ENCODE measurements at places on chromosomes 2 and 18.

DNA sequence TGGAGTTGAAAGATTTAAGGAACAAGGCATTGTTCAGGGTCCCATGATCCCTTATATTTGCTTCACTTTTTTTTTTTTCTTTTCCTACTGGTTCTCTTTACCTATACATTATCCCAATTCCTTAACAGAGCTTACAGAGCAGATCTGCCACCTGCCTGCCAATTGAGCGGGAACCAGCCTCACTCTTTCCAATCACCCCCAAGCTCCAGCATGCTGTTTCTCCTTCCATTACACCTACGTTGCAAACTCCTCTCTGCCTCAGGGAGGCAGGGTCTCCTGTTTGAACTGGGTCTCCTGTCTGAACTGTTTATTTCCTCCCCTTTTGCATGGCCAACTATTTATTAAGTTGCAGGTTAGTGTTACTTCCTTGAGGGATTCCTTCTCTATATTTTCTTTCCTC lies 77.2 kb upstream of the SLC38A11 start:
- no peak for DNase-seq

DNA sequence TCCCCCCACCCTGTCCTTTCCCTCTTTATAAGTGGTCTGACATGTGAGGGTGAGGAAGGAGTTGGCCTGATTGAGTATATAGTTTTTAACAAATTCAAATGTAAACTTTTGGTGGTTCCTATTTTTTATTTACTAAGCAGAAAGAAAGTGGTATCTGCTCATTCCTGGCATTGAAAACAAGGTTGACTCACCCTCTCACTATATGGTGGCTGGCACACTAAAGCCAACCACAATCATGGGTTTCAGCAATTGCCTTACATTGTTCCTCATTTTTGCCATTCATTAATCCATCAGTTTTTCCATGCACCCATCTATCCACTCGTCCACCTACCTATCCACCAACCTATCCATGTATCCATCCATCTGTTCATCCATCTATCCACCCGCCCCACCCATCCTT lies 75.4 kb upstream of the IGFBP5 start:
- DNase-seq: no peak

DNA sequence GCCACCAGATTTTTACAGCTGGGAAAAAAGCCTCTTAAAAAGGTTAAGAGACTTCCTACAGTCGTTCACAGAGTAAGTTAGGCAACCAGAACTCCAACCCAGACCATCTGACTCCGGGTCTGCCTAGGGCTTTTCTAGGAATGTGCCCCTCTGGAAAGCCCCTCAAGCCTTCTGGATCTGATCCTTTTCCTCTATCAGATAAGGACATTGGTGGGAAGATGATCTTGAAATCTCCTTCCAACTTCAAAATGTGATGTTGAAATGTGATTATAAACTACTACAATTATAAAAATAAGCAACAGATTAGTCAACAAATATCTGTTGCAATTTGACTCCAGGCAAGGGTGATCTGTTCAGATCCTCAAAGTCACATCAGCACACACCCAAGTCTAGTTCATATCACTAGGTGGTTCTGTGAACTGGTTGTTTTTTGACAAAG lies 270.4 kb downstream of the ARHGAP15 start:
- no peak for DNase-seq

GRCh38 chr2:9560628-9561027 lies 5.0 kb upstream of the ADAM17 start:
- no peak for DNase-seq

DNA sequence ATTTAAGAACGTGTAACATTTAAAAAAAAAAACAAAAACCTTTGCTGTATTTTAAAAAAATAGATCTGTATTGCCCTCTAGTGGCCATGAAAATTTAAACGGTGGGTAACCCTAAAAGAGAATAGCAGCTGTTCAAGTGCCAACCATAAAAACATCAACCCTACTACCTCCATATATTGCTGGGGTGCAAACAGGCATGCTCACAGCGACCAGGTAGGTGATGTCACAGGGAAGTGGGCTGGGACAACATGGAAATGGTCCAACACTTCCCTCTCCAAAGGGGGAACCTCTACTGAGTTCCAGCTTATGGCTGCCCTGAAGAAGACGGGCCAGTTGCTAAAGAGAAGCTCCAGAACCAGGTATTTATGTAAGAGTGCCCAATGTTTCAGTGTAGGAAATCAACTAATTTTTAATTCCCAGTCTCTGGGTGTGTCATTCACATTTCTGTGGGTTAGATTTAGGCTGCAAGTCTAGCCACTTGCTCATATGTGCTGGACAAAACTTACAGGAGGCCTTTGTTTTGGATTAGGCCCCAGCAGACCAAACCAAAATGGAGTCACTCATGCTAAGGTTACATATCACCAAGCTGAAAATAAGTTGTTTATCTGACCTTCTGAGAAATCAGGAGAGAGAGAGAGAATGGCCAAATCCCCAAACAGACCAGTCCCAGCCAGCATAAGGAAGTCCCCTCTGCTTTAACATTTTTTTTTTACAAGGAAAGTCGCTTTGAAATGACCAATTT lies 54.5 kb downstream of the SKA1 start:
- DNase-seq: no peak

- DNase-seq: no peak
Measured at GRCh38 chr2:241007880-241008710, 9.7 kb downstream of the SNED1 start.

DNA sequence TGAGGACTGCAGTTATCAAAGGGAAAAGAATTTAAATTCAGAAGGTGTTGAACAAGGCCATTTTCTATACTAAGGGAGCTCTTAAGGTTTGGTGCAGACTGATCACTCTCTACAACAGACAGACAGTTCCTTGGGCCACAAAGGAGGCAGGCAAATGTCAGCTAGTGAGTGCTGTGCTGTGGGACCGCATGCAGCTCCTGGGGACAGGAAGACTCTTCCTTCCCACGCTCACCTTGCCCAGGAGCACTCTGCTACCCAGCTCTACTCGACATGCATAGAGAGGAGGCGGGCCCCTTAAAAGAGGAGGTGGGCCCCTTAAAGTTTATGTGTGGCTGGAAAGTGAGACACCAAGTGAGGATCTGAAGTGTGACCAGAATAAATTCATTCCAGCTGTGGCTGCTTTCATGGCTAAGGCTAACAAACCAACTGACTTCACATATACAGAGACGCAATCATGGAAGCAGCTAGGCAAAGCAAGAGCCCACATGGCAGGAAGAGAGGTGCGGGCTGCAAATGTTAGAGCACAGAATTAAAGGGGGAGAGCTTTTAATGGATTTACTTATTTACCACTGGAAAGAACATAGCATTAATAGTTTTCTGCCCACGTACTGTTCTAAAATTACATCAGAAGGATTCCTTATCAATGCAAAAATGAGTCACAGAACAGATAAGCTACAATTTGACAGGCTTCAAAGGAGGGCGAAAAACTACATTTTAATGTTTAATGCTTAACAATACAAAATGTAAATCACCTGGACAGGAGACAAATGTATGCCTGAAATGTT lies 101.4 kb upstream of the RNU4ATAC start:
- no peak for DNase-seq

DNA sequence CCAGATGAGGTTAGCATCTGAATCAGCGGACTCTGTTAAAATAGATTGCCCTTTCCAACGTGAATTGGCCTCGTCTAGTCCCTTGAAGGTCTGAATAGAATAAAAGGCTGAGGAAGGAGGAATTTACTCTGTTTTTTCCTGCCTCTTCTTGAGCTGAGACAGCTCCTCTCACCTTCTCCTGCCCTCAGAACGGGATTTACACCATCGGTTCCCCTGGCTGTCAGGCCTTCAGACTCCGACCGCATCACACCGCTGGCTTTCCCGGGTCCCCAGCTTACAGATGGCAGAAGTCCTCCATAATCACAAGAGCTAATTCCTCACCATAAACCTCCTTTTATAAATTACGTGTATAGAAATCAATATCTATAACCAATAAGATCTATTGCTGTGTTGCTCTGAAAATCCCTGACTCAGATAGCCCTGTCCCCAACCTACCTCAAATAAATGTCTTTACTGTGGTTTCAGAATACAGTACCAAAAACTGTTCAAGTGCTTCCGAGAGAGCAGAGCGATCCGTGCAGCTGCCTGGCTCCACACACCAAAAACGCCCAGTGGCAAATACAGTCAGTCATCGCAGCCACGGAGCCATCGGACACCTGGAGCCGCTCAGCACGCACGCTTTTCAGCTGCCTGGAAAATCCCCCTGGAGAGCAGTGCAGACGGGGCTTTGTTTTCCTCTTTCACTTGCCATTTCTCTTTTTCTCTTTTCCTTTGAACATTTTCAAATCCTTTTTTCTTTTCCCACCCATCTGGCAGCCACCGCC lies 196.9 kb downstream of the NRP2 start:
- no peak for DNase-seq

- no peak for DNase-seq
Measured at GRCh38 chr18:47587587-47587986, 336.1 kb upstream of the SKOR2 start.

- DNase-seq: no peak
Measured at GRCh38 chr18:58103339-58103985, 59.4 kb downstream of the NEDD4L start.

GRCh38 chr2:43312755-43313641 lies 86.6 kb upstream of the ZFP36L2 start:
- DNase-seq: no peak

DNA sequence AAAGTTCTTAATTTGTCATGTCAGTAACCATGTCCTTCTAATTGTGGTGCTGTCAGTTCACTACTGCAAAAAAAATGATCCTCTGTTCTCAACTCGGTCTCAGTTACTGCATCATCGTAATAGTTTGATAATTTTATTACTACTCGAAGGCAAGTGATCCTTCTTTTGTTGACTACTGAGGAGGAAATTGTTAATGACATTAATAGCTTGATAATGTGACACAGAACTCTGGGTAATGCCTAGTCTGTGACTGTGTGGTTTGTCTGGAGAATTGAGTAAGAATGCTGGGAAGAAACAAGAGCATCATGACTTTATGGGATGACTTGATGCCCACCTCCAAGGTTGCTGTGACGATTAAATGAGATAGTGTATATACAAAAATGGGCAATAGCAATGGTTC lies 267.2 kb downstream of the LRRTM1 start:
- DNase-seq: no peak
